NCI-H1694 (cell line): ENCODE measurements at places on chromosomes 13 and 19.

GRCh38 chr19:54325194-54325621 is 12.2 kb upstream of the LILRA5 start:
- peak; percentile 47 for DNase-seq

GRCh38 chr13:99522298-99522697 is 21.0 kb downstream of the TM9SF2 start:
- DNase-seq, result no peak

GRCh38 chr13:110380359-110381028 is 73.4 kb downstream of the COL4A2 start:
- no peak for DNase-seq

GRCh38 chr19:31668921-31669320 is 319.7 kb upstream of the TSHZ3 start:
- DNase-seq, result no peak

- no peak for DNase-seq
Observed at GRCh38 chr13:20993661-20994440, 67.5 kb downstream of the LATS2 start.

DNA sequence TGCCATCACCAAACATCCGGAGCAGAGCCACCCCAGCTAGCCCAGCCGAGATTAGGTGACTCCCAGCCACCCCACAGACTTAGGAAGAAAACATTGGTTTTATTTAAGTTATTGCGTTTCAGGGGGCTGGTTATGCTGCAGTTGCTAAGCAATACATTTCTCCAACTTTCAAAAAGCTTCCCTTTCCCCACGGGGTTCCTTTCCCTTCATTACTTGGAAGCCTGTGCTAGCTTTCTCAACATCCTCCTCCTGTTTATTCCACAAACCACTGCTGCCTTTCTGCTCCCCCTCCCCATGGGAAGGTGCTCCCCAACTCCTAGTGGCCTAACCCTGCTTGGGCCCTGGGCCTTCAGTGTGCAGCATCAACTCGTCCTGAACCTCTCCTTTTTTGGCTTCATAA is 52.6 kb downstream of the CDADC1 start:
- no peak for DNase-seq

DNA sequence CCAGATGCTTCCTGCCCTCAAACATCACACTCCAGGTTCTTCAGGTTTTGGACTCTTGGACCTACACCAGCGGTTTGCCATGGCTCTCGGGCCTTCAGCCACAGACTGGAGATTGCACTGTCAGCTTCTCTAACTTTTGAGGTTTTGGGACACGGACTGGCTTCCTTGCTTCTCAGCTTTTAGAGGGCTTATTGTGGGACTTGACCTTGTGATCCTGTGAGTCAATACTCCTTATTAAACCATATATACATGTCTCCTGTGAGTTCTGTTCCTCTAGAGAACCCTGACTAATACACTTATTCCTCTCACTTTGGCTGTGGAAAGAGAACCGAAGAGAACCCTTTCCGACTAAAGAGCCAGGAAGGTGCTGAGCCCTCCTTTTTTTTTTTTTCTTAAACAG is 53.6 kb downstream of the LMO7 start:
- DNase-seq, result no peak

- DNase-seq, result no peak
Observed at GRCh38 chr13:75395066-75395465, 86.9 kb downstream of the TBC1D4 start.

GRCh38 chr19:35332817-35333216 is 3.8 kb downstream of the CD22 start:
- DNase-seq, result no peak

DNA sequence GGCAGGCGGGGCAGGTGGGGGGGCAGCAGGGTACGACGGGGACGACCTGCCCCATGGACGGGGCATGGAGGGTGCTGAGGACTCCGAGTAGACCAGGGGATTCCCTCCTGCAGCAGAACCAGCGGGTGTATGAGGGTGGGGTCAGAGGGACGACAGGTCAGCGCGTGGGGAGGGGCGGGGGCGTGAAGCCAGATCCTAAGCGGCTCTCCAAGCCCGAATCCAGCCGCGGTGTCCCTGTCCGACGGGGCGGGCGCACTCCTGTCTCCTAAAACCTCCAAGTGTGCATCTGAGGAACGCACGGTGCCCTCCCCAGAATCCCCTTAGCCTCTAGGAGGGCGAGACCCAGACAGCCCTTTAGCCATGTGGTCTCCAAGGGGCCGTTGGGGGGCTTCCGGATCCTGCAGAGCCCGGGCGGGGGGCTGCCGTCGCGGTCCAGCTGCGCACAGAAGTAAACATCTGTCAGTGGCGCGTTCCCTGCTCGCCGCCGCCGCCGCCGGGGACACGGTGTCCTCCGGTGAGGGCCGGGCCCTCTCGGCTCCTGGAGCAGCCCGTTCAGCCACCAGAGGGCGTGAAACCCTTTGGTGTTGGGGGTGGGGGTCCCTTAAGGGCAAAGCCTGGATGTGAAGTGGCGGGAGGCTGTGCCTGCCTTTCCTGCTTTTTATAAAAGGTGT is 730 bp downstream of the NRTN start:
- peak; percentile 51 for DNase-seq

DNA sequence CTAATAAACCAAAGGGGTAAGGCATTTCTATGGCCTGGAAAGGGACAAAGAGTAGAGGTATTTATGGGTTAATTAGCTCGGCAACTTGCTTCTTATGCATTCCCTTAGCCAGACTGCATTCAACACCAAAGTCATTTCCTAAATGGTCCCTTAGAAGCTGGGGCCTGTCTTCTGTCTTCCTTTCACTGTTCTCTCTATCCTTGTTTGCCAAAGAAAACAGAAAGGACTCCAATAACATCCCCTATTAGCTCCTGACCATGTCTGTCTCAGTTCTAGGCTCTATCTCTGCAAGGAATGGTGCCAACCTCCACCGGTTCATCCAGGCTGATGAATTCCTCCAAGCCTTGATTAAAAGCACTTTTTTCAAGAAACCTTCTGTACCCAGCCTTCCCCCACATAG is 123.5 kb downstream of the KCTD12 start:
- no peak for DNase-seq

GRCh38 chr19:21084343-21084742 is 2.3 kb downstream of the ZNF714 start:
- DNase-seq, result no peak

DNA sequence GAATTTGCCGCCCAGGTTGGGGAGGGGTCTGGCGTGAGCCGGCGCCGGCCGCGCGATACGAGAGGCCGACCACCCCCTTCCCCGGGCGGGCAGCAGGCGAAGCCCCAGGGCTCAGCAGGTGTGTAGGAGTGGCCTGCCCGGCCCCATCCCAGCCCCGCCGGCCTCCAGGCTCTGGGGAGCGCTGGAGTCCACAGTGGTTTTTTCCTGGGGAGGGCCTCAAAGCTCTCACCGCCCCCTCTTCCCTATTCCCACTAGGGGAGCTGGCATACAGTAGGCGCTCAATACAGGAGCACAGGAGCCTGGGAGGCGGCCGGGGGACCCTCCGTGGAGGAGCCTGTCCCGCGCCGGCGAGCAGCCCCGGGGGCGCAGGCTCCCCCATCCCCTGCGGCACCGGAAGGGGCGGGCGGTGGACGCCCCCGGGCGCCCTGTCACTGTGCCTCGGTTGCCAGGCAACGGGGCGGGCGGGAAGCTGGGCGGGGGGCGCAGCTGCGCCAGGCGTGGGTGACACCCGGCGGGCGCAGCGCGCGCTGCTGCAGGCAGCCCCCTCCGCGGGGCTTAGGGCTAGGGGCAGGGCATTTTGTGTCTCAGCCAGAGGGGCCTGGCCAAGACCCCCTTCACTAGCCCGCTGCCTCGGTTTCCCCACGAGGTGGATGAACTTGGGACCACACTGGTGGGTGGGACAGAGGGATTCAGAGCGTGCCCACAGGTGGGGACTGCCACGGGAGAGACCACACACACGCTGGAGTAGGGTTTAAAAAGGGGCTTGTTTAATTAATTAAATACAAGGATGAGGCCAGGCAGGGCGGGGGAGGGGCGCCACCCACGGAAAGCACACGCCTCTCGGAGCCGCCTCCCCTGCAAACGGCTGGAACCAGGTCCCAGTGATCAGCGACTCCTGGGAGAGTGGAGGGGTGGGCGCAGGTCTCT is 3.6 kb upstream of the REXO1 start:
- no peak for DNase-seq

- no peak for DNase-seq
Observed at GRCh38 chr13:112986470-112986869, 17.5 kb downstream of the MCF2L start.

DNA sequence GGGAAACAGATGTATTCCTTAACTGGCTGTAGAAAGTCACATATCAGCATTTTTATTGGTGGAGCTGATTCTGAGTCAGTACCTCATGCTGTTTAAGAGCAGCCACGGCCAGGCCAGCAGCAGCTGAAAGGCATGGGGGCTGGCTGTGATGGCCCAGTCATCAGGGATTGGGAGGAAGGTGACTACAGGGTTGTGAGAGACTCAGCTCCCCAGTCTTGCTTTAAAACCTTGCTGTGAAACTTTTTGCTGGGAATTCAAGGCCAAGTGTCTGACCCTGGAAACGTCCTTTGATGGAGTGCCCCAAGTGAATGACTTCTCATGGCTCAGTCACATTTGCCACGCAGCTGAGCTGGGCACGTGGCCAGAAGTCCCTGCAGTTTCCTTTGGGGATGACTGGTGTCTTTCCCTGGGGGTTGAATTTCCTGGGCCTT is 39.1 kb upstream of the RNF113B start:
- no peak for DNase-seq

- DNase-seq, result no peak
Observed at GRCh38 chr19:20482721-20483120, 82.9 kb downstream of the ZNF737 start.

- DNase-seq, result no peak
Observed at GRCh38 chr13:36778083-36778671, 40.8 kb upstream of the RFXAP start.

GRCh38 chr13:43387880-43388279 is 364.5 kb downstream of the DNAJC15 start:
- DNase-seq, result no peak

GRCh38 chr13:39567569-39567968 is 35.4 kb downstream of the LHFPL6 start:
- DNase-seq, result no peak
